LoVo (cell line): ENCODE measurements at places on chromosomes 3 and 15.
A peak's percentile ranks its signal among the peaks of the same experiment; 100 is the strongest.

DNA sequence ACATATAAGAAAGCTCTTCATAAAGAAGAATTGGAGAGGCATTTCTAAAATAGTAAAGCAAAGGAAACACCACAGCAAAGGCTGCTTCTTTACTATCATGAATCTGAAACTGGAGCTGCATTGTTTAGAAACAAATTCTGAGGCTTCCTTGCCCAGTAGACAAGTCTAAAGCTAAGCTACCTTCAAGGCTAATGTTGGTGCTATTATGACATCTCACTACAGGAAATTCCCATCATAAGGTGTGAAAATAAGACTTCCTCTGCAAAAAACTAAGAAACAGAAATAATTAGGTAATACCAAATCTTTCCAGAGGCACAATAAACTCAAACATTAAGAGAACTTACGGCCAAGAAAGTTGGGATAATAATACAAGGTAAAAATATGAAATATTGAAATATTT, 89.9 kb upstream of the P3H2 start:
- no peak for DNase-seq

DNA sequence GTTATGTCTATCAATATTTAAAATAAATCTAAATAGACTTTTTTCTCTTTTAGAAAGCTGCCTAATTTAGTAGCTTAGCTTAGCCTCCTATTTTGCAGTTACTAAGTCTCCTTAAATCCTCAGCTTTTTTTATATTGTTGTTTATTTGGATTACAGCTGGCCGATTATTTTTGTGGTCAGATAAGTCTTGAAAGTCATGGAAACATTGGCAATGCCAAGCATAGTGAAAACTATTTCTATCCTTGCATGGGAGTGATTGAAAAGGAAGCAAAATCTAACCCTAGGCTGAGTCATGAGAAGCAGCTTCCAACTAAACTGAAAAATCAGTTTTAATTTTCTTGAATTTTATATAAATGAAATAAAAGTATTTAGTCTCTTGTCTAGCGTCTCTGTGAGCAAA, 1063.0 kb upstream of the GBE1 start:
- no peak for DNase-seq

- no peak for DNase-seq
Measured at GRCh38 chr3:119494597-119494996, 3.8 kb upstream of the TIMMDC1 start.

DNA sequence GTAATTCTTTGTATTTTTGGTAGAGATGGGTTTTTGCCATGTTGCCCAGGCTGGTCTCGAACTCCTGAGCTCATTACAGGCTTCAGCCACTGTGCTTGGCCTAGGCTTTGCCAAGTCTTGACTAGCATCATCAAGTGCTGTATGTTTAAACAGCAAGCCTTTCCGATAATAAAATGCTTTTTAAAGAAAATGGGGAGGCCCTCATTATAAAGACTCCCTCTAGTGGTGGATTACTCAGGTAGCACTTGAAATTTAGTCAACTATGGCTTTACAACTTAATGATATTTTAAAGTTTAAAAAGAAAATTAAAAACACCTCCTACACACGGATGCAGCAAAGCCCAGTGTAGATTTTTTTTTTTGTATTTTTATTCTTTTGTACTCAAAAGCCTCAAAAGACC, 213.6 kb downstream of the GAP43 start:
- peak; percentile 42 for DNase-seq
